Fibroblast of skin of back (primary cell): ENCODE measurements at places on chromosomes 3 and 15.

DNA sequence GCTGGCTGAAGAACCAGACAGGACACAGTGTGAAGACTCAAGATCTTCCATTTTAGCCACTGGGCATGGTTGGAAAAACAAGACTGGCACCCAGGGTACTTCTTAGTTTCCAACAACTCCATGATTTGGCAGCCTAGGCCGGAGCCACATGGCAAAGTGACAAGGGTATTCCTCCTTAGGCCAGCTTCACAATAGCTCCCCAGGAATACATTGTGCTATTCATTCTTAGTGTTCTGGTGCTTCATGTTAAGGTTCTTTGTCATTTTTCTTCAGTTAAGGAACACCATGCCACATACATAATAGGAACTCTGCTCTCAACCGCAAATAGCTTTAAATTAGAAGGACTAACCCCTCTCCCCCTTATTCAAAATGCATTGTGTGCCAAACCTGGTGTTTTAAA, 8.0 kb upstream of the FILIP1L start:
- DNase-seq, result no peak

GRCh38 chr3:66989241-66989640, 8.9 kb upstream of the KBTBD8 start:
- DNase-seq, result no peak

DNA sequence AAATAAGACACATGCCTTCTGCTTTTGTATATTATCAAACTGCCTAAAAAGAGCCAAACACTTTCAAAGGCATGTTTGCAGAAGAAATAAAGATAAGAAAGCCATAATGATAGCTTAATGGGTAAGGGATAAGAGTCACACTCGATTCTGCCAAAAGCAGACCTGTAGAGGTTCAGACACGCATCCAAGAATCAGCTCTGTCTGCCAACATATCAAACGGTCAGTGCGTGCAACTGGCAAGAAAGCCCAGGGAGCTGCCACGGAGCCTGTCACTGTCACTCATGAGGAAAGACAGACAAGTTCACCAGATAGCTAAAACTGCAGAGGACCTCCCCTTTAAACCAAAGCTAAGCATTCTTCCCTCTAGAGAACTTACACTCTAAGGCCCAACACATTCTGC, 23.2 kb downstream of the DCP1A start:
- DNase-seq, result no peak

DNA sequence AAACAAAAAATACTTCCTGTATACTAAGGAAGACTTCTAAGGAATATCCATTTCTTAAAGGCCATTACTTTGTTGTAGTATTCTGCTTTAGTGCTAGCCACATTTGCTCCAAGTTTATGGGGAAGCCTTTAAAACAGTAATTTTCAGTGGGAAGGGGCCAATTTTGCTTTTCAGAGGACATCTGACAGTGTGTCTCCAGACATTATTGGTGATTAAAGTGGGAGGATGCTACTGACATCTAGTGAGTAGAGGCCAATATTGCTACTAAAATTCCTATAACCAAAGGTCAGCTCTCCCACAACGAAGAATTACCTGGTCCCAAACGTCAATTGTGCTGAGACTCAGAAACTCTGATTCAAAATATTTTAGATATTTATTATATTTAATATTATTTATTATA, 24.8 kb downstream of the SLC28A2 start:
- peak; percentile 44 for DNase-seq

DNA sequence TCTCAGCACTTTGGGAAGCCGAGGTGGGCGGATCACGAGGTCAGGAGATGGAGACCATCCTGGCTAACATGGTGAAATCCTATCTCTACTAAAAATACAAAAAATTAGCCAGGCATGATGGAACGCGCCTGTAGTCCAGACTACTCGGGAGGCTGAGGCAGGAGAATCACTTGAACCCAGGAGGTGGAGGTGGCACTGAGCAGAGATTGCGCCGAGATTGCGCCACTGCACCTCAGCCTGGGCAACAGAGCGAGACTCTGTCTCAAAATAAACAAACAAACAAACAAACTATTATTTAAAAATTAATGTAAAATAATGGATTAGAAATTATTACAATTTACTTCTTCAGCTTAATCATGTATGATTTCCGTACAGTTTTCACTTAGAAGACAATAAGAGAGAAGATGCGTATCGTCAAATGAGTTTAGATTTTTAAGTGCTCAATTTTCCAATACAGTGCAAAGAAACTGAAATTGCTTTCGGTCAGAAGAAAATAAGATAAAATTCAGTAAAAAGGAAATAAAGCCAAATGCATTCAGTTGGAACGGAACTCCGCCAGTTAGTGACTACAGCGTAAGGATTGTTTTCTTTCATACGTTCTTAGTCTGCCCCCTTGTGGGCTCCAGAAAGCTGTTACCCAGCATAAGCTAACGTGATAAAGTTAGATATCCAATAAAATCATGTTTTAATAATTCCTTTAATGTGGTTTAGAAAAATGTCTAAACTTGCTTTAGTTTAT, 24.8 kb downstream of the AADAC start:
- DNase-seq, result peak; percentile 84

DNA sequence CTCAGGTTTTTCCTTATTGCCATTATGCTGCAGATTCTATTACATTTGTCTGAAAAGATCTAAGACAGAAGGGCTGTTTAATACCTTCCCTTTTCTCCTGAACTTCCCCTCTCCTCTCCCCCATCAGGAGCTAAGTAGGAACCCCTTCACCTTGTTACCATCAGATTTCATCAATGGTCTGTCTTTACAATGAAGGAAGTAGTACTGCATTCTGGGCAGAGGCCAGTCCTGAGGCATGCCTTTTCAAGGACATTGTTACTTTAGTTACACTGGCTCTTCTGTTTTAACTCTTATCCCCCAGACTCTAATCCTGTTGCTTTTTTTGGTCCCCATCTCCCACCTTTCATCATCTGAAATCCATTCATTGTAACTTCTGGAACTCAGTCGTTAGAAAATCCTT, 8.1 kb downstream of the CTNNB1 start:
- DNase-seq, result no peak

- peak; percentile 87 for DNase-seq
Measured at GRCh38 chr3:197749601-197750395, at the start of gene FYTTD1. TSS of gene FYTTD1 (plus strand) at chr3:197749883. CDS start at chr3:197749972, 89 bp downstream.

DNA sequence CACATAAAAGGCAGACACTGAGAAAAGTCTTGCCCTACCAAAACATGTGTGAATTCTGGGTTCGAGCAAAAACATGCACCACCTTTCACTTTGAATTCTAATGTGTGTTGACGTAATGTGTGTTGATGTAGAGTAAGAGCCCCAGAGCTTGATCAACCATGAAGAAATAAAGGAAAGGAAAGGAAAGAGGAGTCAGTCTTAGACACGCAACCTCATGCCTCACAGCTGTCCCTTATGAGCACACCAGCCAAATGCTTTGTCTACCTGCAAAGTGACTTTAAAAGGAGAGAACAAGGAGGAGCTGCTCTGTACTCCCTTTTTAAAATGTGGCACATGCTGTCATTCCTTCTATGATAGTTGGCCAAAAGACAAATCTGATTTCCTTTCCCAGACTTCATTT, 80.8 kb downstream of the RFTN1 start:
- DNase-seq, result no peak

GRCh38 chr15:45180201-45180600, 7.6 kb downstream of the SHF start:
- DNase-seq, result no peak

- peak; percentile 19 for DNase-seq
Measured at GRCh38 chr3:908839-909238, 184.0 kb upstream of the CNTN6 start.

DNA sequence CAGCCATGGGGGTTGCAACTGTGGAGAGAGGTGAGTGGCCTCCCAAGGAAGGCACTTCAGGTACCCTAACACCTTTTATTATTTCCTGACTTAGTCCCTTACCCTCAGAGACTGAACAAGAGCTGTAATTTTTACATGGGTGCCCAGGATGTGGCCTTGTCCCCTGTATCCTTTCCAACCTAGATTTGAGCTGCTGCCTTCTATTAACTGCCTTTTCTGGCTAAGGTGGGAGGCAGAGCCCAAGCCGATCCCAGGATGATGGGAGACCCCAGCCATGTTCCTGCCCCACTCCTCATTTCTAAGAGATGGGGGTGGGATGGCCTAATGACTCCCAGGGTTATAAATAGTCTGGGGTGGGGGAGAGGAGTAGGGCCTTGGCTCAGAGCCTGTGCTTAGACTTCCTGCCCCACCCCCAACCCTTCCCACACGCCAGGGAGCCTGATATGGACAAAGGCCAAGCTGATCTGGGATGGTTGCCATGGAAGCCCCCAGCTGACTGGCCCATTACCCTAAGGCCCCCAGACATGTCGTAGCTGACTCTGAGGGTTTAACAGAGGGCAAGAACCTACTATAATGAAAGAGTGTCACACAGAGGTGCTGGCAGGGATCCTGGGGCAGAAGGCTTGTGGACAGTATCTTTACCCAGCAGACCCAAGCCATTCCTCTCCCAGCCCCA, 1.9 kb downstream of the KLHDC8B start:
- peak; percentile 48 for DNase-seq

GRCh38 chr15:45777781-45778180, 143.0 kb downstream of the SQOR start:
- DNase-seq, result no peak

DNA sequence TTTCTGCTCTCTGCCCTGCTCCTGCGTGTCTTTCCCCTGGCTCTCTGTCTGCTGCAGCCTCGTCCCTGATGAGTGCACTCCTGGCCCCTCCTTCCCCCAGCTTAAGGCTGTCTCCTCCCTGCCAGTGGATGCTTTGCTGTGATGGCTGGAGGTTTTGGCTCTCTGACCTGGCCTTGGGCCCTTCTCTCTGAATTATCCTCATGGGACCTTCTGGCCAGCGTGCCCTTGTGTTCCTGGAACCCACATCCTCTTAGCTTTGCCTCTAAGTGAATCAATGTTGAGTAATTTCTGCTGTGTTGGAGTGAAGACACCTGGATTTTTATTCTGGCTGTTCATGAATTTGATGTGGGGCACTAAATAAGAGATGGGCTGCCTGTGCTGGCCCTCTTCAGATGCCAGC, 9.8 kb upstream of the TNFAIP8L3 start:
- DNase-seq, result no peak

- no peak for DNase-seq
Measured at GRCh38 chr3:5343459-5343858, 156.0 kb downstream of the EDEM1 start.

GRCh38 chr3:108287146-108287545, 9.2 kb upstream of the HHLA2 start:
- no peak for DNase-seq

DNA sequence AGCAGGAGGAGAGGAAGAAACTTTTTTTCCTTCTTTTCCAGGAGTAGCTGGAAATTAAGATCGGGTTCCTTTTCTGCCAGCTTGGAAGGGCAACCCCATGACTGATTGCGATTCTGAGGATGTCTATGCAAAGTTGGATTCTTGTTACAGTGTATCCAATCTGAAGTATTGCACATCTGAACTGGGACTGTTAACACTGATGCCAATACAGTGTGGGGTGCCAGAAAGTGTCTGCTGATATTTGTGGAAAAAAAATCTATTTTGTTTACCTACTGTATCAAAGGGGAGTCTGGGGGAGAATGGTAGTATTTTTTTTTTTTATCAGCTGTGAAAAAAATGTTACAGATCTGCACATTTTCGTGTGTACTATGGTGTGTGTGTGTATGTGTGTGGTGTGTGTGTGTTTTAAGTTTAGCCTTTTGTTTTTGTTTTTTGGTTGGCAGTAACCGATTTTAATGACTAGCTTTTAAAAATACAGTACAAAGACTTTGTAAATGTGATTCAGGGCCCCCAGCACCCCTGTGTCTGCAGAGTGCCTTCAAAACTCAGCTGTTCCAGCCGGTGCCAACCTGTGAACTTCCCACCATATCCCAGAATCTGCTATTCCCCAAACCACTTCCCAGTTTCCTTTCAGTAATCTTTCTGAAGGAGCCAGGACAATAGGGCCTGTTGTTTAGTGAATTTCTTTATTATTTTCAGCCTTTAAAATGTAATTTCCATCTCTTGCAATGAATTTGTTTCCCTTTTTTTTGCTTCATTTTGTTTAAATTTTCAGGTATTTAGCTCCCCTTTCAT, 1.9 kb downstream of the RAP2B start:
- DNase-seq, result no peak

GRCh38 chr3:59408047-59408624, 358.3 kb upstream of the CFAP20DC start:
- DNase-seq, result no peak

DNA sequence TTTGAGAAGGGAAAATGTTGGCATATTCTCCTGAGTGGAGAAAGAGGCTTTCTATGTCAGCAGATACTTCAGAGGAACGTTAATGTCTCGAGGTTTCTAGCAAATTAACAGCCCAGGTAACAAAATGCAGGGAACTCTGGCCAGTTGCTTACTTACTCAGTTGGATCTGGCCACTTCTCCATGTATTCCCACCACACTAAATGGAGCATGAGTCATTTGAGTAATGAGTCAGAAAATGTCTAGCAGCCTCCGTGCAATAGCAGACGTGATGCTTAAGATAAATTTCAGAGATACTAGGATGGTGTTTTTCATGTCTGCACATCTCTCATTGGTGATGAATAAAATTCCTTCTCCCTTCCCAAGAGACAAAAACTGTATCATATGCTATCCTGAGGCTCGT, 671.5 kb downstream of the FHIT start:
- DNase-seq, result peak; percentile 96

DNA sequence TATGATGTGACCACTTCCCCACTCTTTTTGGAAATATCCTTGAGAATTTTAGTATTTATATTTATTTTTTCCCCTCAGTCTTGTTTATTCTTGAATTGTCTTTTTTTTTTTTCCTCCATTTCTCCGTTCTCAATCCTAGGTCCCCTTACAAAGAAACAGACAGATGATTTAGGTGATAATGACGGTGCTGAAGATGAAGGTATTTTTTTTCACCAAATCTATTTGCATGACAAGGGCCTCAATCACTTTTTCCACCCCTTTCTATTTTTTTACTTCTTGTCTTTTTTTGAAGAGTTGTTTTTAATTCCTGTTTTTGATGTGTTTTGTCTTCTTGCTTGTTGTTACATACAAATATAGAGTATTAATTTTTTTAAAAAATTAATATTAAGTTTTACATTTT, 402.6 kb downstream of the NLGN1 start:
- DNase-seq, result no peak

GRCh38 chr3:167967257-167968036, 128.3 kb downstream of the GOLIM4 start:
- no peak for DNase-seq

GRCh38 chr3:179021119-179021903, 50.3 kb downstream of the ZMAT3 start:
- no peak for DNase-seq

DNA sequence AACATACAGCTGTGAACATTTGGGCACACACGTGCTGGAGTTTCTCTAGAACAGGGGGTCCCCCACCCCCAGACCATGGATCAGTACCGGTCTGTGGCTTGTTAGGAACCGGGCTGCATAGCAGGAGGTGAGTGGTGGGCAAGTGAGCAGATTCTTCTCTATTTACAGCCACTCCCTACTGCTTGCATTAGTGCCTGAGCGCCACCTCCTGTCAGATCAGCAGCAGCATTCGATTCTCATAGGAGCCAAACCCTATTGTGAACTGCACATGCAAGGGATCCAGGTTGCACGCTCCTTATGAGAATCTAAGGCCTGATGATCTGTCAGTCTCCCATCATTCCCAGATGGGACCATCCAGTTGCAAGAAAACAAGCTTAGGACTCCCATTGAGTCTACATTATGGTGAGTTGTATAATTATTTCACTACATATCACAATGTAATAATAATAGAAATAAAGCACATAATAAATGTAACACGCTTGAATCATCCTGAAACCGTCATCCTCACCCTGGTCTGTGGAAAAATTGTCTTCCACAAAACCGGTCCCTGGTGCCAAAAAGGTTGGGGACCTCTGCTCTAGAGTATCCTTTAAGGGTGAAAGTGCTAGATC, 25.8 kb downstream of the CHRM5 start:
- peak; percentile 55 for DNase-seq

- no peak for DNase-seq
Measured at GRCh38 chr3:119403201-119403600, 60.2 kb downstream of the TMEM39A start.

- DNase-seq, result peak; percentile 52
Measured at GRCh38 chr15:57559875-57560274, 31.8 kb upstream of the MYZAP start.
